Epithelial cell of proximal tubule (primary cell): ENCODE measurements at places on chromosomes 5 and 9.

DNA sequence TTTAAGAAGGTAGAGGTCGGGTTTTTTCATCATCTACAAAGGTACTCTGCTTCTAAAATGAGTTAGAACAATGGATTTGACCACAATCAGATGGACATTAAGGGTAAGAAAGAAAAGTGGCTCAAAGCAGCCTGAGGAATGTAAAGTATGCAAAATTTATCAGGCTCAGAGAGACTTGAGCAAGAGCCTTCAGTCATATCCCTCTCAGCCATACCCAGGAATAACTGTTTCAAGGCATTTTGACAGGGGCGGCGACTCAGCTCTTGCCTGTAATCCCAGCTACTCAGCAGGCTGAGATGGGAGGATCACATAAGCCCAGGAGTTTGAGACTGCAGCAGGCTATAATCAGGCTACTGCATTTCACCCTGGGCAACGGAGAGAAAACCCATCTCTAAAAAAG, 38.8 kb upstream of the ANXA2R start:
- DNase-seq: peak; percentile 38

DNA sequence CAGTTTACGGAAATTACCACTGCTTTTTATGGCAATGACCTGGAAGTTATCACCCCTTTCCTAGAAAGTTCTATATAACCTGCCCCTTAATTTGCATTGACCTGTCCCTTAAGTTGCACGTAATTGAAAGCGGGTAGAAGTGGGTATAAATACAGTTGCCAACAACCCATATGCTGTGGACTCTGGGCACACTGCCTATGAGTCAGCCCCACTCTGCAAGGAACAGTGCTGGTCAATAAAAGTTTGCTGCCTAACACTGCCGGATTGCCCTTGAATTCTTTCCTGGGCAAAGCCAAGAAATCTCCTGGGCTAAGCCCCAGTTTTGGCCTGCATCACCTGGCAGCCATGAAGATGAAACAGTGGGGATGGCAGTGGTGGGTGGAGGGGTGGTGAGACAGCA, 23.9 kb upstream of the CLPTM1L start:
- no peak for DNase-seq

DNA sequence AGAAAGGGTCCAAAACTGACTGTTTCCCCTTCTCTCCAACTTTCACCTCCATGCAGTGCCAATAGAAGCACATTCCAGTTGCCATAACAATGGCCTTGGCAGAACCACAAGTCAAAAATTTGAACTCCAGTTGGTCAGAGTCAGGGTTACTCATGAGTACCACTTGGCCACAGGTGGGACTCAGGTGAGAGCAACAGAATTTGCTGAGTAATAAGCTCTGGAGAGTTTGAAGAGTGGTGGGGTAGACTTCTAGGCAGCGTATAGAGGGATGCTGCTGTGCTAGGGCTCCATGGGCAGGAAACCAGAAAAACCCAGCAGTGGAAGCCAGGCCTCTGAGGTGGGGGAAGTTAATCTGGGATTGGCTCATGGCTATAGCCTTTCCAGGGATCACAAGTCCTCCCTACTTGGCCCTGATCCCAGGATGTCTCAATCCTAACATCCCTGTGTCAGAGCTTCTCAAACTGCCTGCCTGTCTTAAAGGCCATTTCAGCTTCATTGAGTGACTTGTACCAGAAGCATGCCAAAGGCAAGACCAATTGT, 30.2 kb downstream of the SNX18 start:
- DNase-seq: peak; percentile 66

- DNase-seq: no peak
Measured at GRCh38 chr5:142819825-142820224, 49.6 kb downstream of the ARHGAP26 start.

GRCh38 chr9:138021251-138022056, 143.9 kb downstream of the CACNA1B start:
- DNase-seq: no peak

DNA sequence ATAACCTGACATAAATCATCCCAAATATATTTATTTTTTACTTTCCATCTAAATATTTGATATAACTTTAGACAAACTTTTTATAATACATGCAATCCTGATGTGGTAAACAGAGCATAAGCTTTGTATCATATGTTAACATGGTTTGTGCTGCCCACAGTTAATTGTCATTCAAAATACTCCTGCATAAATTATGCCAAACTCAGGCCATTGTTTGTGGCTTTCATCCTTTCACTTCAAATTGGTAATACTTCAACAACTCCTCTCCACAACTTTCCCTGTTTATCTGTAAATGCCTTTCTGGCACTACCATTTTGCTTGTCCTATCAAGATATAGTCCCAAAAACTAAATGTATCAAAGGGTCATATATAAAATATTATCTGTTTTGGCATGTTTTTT, 586.7 kb downstream of the HINT1 start:
- no peak for DNase-seq

DNA sequence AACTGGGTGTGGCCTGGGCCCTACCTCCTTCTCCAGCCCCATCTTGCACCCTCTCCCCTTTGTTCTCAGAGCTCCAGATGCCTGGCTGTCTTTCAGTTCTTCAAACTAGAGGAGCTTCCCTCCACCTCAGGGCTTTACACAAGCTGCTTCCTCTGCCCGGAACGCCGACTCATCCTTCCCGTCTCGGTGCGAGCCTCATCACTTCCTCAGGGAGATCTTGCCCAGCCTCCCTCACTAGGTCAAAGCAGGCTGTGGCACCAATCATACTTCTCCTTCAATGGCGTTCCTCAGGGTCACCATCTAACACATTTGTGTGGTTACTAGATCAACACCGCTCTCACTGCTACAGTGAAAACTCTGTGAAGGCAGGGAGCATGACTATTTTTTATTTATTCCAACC, 56.2 kb upstream of the ZSWIM6 start:
- DNase-seq: no peak

GRCh38 chr5:93399675-93400074, 181.3 kb downstream of the NR2F1-AS1 start:
- no peak for DNase-seq

- no peak for DNase-seq
Measured at GRCh38 chr9:135373151-135373685, 106.4 kb upstream of the PPP1R26 start.

DNA sequence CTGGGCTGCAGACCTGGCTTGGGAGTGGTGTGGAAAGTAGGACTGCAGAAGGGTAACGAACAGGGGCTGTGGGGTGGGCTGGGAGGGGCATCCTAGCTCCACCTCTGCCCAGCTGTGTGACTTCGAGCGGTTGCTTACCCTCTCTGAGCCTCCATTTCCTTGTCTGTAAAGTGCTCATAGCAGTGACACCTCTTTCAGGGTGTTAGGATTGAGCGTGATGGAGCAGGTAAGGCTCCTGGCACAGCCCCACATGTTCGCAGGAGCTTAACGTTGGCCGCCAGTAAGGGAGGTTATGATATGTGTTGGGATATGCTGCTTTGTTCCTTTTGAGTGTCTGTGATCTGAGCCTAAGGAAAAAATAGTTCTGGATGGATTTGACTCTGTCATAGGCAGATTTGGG, 2.1 kb downstream of the NDST1 start:
- no peak for DNase-seq

GRCh38 chr5:119033135-119033534, 37.8 kb upstream of the DMXL1 start:
- DNase-seq: no peak

DNA sequence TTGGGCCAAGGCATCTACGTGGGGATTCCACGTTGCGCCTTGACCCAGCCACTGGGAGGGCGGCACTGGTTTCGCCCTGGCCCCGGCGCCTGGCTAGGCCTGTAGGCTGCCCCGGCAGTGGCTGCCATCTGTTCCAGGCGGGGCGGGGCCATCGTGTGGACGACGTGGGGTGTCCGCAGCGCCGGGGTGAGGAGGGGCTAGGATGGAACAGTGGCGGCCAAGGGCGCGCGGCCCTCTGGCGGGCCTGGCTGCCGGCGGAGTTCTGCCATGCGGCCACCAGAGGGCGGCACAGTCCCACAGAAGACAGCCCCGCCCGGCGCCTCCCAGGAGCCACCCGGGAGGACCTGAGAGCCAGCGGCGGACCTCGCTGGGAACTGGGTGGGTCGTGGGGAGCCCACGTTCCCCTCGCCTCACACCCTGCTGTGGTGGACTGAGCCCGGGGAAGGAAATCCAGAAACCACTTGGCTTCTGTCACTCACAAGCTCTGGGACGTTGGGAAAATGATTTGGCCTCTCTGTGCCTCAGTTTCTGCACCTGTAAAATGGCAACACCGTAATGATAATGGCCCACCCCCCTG, 22.6 kb upstream of the RAPGEF1 start:
- DNase-seq: no peak

- no peak for DNase-seq
Measured at GRCh38 chr5:430214-430925, 12.6 kb upstream of the EXOC3 start.

DNA sequence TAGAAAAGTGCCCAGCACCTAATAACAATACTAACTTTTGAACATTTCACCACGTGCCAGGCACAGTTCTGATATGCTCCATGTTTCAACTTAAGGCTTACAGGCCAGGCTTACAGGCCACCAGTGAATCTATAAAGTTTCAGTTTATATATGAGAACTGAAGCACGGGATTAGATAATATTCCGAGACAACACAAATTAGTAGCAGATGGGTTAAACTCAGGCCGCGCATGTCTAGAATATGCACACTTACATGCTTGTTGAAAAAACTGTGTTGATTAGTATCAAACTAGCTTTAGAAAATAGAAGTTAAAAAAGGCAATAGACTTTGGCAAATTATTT, 587.9 kb downstream of the MTRR start:
- DNase-seq: no peak

DNA sequence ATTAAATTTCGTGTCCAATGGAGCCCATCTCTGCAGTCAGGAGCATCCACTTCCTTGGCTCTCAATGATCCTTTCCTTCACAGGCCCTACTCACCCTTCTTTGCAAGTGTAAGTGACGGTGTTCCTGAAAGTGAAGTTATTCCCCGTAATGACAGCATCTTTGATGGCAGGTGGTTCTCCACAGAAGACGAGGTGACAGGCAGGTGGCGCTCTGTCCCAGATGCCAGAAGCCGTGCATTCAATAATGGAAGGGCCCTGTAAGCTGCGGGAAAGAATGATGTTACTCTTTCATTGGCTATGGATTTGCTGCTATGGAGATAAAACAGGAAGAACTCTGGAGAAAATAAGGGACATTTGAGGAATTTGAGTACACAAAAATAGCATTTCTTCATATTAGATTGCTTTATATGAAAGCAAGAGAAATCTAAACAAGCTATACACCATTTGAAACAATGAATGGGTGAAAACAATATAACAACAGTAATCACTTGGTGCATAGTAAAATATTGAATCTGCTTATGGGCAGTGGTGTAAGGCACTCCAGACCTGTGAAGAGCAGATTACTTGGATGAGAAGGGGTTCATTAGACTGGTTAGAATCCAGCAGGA, 89.9 kb upstream of the TXNDC8 start:
- no peak for DNase-seq

- DNase-seq: no peak
Measured at GRCh38 chr9:126160067-126160853, 166.4 kb upstream of the MVB12B start.

GRCh38 chr5:104817127-104817526, 1254.5 kb upstream of the NUDT12 start:
- no peak for DNase-seq

- DNase-seq: no peak
Measured at GRCh38 chr9:34546102-34546833, 23.5 kb upstream of the ENHO start.

DNA sequence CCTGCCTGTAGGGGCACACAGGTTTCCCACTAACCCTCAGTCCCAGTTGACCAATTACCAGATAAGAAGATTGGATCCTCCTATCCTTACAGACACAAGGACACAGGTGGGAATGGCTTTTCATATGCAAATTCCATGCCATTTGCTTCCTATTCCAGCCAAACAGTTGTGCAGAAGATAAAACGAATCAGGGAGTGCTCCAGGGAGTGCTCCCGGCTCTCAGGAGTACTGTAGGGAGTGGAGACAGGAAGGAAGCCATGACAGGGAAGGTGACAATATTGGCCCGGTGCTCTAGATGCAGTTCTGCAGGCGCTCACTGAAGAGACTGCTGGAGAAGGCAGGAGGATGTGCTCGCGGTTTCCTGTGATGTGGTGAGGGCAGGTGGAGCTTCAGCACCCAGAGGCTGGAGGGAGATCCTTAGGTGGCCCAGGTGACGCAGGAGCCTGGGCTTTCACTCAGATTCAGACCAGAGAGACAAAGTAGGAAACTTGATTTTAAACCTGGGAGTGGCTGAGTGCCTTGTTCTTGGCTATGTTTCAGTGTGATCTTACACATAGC, 260.0 kb downstream of the AUH start:
- no peak for DNase-seq

DNA sequence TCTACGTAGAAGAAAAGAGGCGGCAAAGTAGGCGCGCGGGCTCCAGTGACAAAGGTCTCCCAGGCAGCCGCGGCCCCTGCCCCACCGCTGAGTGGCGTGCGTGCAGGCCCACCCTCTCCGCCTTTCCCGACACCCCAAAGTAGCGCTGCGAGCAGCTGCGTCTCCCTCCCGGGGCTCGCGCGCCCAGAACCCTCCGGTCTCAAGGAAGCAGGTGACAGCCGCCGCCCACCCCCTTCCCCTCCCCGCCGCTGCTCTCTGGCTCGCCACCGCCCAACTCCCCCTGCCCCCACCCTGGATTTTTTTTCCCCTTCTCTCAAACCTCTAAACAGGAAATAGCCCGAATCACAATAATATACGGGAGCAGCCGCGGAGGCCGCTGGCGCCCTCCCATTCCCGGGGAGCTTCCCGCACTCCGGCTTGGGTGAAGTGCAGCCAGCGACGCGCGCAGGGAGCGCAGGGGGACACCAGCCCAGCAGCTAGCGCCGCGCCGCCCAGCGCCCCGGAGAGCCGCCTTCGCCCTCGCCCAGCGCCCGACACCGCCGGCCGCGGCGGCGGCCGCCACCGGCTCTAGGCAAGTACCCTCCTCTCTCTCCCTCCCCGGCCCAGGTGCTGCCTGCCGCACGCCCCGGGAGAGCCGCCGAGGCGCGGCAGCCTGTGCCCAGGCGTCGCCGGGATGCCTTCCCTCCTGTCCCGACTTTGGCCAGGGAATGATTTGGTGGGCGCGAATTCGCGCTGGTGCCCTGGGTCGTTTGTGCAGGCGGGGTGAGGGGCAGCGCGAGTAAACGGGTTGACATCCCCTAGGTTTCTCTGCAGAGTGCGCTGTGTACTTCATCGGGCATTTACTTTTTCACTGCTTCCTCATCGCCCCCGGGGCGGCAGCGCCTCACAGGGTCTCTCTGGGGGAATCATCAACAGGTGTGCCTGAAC, 52.7 kb upstream of the TJP2 start:
- DNase-seq: no peak

- no peak for DNase-seq
Measured at GRCh38 chr5:56269216-56269927, 36.2 kb upstream of the ANKRD55 start.

- DNase-seq: no peak
Measured at GRCh38 chr9:136543280-136543679, 2.6 kb downstream of the NOTCH1 start.
